ENCODE measurements at places on chromosomes 12 and 14. TPM values are rescaled to one million over a fixed set of nuclear protein-coding genes. Genes with fewer than 3 reads are reported as not detected.

Gene TBC1D30
- total RNA-seq: 0.36 TPM

DNA sequence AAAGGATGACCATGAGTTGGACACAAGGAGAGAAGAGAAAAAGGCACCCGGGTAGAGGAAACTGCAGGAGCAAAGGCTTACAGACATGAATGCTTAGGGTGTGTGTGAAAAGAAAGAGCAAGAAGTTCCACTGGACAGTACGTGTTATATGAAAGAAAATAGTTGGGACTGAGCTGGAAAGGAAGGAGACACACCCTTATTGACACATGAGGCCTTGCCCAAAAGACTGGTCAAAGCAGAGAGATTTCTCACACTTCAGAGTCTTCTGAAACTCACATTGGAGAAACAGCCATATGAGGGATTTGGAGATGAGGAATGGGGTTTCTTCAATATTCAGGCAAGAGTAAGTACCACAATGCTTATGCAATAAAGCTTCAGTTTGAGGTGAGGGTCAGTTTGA lies 56.0 kb downstream of the TTC9 start:
- DNase-seq: no peak

- DNase-seq: no peak
Measured at GRCh38 chr14:95250140-95250769, 69.5 kb downstream of the CLMN start.

DNA sequence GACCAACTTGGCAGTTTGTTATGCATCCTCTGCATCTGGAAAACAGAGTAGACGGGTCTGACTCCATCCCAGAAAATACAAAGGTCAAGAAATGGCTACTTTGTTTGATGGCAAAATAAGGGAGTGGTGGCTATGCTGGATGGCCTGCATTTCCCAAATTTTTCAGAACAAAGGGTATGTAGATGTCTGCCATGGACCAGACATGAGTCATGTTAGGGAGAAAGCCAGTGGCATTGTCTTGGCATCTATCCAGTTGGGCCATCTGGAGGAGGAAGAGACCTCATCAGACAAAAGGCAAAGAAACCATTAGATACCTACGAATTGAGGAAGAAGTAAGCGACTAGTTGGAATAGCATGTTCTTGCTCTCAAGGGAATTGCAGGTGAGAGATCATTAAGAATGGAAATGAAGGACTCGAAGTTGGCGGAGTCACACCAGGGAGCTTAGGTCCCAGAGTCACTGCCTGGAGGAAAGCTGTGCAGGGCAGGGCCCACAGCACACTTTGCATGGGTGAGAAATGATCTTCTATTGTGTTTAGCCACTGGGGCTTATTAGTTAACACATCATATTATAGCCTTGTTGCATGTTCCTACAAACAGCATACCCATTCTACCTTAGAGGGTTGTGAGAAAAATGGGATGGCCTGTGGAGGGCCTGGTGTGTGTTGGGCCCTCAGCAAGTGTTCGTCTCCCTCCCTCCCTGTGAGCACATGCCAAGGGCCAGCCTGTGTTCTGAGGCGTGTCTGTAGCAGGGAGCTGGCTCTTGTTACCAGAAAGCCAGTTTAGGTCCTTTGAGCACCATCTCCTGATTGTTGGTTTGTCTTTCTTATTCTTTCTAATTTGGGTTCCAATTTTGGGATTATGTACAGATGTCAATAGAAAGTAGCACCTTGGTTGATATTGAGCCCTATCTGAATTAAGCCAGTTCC lies 119.4 kb downstream of the KTN1 start:
- no peak for DNase-seq

- DNase-seq: no peak
Measured at GRCh38 chr12:62516927-62517326, 50.3 kb downstream of the MON2 start.

DNA sequence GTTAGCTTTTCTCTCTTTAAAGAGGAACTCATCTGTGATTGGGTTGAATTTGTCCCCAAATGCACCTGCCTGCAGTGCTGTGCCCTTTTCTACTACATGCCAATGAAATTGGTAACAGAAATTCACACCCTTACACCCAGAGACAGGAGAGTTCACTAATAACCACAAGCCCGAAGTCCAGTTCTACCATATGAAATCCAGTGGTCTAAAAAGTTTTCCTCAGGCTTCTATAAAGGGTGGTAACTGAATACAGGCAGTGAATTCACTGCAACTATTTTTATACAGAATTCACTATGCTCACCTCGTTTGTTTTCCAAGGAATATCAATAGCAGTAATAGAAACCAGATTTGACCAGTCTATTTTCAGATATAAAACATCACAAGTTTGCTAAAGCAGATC lies 31.5 kb upstream of the SOS2 start:
- no peak for DNase-seq

- no peak for DNase-seq
Measured at GRCh38 chr12:51326698-51327439, 2.9 kb upstream of the BIN2 start.

DNA sequence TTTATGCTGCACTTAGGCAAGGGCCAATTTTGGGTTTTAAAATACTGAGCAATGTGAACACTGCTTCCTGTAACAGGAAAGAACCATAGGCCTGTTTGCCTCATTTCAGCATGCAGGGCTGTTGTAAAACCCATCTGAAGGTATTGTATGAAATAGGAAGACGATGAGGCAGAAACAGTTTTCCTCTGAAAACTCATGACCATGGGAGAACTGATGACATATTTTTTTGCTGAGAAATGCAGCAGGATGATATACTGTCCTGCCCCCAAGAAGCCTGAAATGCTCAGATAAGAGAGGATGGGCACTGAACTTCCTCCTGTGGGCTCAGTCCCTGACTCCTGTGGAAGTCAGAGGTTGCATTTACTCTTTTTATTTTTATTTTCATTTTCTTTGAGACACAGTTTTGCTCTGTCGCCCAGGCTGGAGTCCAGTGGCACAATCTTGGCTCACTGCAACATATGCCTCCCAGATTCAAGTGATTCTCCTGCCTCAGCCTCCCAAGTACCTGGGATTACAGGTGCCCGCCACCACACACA lies 17.4 kb downstream of the PYGL start:
- DNase-seq: no peak

Gene DPY19L2
- total RNA-seq: 0.34 TPM

DNA sequence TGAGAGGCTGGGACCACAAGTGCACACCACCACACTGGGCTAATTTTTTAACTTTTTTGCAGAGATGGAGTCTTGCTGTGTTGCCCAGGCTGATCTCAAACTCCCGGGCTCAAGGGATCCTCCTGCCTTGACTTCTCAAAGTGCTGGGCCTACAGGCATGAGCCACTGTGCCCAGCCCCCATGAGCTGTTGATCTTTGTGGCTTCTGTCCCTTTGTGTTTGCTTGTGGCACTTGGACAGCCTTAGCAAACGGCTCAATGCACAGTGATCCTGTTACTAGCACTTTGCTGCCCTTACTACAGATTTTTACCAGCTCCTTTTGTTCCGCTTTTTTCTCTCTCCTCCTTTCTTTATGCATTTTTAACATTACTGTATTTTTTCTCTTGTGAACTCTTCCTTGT lies 25.3 kb upstream of the EVL start:
- DNase-seq: no peak

DNA sequence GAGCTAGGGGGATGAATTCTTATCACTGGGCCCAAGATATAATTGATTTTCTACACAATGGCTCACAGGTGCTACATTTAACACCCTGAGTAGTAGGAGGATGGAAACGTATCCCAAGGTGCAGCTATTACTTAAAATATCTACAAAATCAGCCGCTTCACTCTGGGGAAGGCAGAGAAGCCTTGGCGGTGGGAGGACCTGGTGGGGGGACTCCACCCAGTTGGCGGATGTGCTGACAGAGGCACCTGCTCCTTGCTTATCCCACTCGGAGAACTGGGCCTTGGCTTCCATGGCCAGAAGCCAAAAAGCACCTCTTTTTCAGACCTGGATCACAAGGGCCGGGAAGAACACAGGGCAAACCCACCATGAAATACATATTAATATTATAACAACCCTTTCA lies 106.3 kb downstream of the OTX2 start:
- DNase-seq: no peak

DNA sequence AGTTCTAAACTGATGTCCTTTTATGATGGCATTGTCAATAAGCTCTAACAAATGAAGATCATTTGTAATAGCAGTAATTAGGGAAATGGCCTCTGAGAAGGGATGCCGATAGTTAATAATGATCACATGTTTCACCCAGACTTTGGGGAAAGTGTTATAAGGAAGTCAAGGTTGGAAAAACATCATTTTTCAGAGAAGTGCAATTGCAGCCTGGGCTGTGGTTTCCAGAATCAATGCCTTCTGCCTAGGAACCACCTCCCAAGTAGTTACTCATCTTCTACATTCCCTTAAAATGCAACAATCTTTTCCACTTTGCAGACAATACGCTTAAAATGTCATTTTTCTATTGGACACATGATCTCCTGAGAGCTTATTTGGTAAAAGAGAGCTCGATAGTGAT lies 879 bp downstream of the EDDM3A start:
- no peak for DNase-seq

Gene POU6F1
- 12.1 TPM for total RNA-seq

- DNase-seq: peak; percentile 74
Measured at GRCh38 chr14:21978184-21978998, 304.8 kb upstream of the OR4E1 start.

- DNase-seq: no peak
Measured at GRCh38 chr14:67513631-67514108, 19.4 kb upstream of the PLEKHH1 start.

- no peak for DNase-seq
Measured at GRCh38 chr12:120470150-120470784, 719 bp upstream of the SRSF9 start.

GRCh38 chr12:51458635-51459034 lies 34.0 kb downstream of the SLC4A8 start:
- DNase-seq: no peak

GRCh38 chr12:31035226-31035625 lies 38.4 kb upstream of the DDX11 start:
- DNase-seq: no peak

GRCh38 chr14:95253039-95253630 lies 66.6 kb downstream of the CLMN start:
- DNase-seq: no peak

Gene MANSC4
- not detected for total RNA-seq

Gene LBHD2
- not detected for total RNA-seq

Gene TAS2R50
- total RNA-seq: not detected

DNA sequence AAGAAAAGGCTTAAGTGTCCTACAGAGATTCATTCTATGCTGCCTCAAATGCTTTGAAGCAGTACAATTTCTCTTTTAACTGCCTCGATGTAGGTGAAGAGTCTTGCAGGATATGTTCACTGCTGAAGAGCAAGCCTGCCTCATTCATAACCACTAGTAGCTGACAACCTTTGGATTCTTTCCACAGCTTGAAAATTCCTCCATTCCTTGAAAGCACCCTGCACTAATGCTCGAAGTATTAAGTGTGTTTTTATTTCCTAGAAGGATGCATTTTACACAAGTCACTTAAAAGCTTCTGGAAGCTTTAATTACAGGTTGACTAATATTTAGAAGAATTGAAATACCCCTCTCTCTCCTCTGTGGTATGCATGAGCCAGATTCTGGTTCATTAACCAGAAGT lies 429.4 kb downstream of the DIO2 start:
- no peak for DNase-seq

GRCh38 chr12:43131301-43131700 lies 420.7 kb downstream of the ADAMTS20 start:
- DNase-seq: no peak

Gene ZDHHC22
- total RNA-seq: not detected

DNA sequence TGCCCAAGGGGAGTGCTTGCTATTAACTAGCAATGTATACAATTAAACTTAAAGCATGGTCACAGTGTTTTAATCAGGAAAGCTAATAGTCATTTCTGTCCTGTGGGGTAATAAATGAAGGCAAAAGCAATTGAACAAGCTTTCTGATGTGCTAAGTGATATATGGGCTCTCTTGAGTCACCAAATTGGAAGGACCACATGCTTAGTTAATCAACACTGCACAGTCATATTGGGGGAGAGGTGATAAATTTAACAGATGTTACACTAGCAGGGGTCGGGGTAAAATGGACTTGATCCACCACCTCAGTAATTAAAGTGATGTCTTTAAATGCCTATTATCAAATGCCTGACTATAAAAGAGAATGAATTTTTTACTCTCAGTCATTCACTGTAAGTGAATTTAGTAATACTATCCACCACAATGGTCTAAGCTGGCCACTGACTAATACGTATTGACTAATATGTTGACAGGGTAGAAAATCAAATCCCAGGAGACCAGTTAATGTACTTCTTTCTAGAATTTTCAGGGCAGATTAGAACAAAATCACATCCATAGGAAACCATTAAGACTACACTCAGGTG lies 736.3 kb downstream of the RPS29 start:
- DNase-seq: no peak

Gene ORMDL2
- total RNA-seq: 41.2 TPM

- no peak for DNase-seq
Measured at GRCh38 chr14:101813833-101814232, 52.3 kb downstream of the PPP2R5C start.

DNA sequence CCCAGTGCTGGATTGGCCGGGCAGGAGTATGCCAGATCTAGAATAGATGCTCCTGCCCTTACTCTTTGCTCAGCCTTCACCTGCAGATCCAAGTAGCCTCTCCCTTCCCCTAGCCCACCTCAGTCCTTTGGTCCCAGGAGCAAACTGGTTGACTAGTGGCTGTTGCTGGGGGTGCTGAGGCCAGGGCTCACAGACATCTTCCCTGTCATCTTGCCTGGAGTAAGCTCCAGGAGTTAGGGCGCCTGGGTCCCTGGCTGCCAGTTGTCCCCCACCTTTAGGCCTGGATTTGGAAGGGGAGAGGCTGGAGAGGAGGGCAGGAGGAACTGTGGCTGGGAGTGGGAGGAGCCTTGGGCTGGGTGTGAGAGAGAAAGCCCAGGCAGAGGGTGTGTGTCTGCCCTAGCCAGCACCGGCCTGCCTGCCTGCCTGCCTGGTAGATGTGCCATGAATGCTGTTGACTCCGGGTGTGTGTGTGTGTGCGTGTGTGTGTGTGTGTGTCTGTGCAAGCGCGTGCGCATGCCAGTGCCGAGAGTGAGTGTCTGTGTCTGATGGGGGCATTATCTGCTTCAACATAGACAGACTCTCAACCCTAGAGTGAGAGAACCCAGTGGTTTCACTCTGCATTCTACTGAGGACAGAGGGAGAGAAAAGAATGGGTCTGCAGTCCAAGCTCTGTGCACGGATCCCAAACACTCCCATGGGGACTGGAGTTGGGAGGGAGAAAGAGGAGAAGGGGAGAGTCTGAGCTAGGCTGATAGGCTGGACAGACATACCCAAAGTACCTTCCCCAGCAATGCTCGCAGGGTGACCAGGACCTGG lies 845 bp upstream of the RARG start:
- DNase-seq: peak; percentile 59

- peak; percentile 80 for DNase-seq
Measured at GRCh38 chr12:121786440-121786825, 7.1 kb downstream of the RHOF start.

- DNase-seq: peak; percentile 56
Measured at GRCh38 chr12:96108321-96108720, 72.9 kb upstream of the LTA4H start.

DNA sequence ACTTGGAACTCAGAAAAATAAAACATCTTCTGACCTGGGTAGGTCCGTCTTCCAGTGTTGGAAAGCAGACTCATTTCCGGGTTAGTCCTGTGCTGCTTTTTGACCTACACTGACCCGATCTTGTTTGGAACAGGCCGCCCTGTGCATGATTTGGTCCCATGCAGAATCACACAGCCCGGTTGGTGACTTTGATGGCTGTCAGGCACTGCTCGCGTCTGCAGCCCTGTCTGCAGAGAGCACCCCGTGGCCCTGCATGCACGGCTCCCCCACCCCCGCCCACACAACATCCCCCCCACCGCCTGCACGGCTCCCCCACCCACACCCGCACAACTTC lies 31.6 kb downstream of the PACS2 start:
- DNase-seq: no peak

Gene GLT8D2
- total RNA-seq: not detected

GRCh38 chr12:67068204-67068731 lies 200.9 kb upstream of the CAND1 start:
- DNase-seq: peak; percentile 19

Data from activated CD4-positive, alpha-beta memory T cell treated with anti-CD3 and anti-CD28 coated beads for 36 hours (primary cell).